ENCODE measurements at places on chromosomes 1 and 21. TPM values are rescaled to one million over a fixed set of nuclear protein-coding genes. Genes with fewer than 3 reads are reported as not detected.

The ZCCHC17 gene
- 63.3 TPM for polyA plus RNA-seq

The FAM72A gene
- polyA plus RNA-seq, result 2.7 TPM

The CELA3A gene
- not detected for polyA plus RNA-seq

The OR2L3 gene
- polyA plus RNA-seq, result not detected

The C1orf210 gene
- 4.6 TPM for polyA plus RNA-seq

All from keratinocyte (primary cell).